Stimulated activated naive CD8-positive, alpha-beta T cell treated with anti-CD3 and anti-CD28 coated beads, Interleukin-15, amount 100 ng/mL, for 72 hours (primary cell): ENCODE measurements at places on chromosomes 3 and 15.

DNA sequence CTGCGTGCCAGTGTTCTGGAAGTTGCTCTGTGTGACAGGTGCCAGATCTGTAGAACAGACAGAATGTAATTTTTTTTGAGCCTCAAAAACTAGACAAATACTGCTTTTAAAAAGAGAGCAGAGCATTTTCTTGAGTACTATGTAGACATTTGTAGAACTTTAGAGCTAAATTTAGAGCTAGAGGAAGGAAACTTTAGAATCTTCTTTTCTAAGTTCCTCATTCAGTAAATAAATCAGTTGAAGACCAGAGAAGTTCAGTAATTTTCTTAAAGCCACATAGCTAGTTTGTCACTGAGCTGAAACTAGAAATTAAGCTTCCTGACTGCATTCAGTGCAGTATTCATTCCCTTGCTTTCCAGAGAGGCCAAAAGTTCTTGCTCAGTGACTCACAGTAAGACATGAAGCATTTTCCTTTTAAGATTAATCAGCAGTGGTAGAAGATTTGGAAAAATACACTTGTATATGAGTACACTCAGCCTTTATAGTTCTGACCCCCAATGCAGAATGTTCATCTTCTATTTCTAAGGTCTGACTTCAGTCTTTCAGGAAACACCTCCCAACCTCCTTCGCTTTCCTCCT lies 83.6 kb upstream of the TSEN2 start:
- DNase-seq: no peak

DNA sequence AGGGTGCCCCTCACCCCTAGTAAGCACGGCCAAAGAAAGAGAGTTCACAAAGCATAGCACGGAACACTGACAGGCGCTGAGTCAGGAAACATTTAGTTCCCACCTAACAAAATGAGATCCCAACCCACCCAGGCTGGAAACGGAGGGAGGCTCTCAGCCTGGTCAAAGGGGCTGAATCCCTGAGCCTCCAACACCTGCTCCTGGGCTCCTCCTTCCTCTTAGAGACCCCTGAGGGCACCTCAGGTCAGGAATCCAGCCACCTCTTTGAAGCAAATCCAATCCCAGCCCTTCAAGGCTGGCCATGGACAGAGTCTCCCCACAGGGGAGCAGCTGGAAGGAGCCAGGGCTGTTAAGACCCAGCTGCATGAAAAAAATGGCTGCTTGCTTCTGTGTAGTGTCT lies 154.4 kb upstream of the HES1 start:
- DNase-seq: no peak

DNA sequence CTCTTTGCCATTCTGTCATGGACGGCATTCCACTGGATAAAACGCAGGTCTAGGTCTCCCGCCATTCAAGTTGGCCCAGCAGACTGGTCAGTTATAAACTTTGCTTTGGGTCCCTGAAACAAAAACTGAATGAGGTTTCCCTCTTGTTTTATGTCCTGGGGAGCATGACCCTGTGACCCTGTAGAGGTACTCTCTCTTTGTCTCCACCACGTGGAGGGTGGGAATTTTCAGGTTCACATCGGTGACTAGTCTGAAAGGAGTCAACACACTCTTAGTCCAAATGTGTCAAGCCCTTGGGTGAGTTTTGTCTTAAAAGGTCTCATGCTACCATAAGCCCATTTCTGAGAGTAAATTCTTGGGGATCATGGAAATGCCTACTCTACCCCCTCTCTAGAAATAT lies 139.9 kb downstream of the PLCH1 start:
- DNase-seq: no peak

- DNase-seq: no peak
Measured at GRCh38 chr15:94626949-94627348, 395.6 kb downstream of the MCTP2 start.

- DNase-seq: no peak
Measured at GRCh38 chr15:31304751-31305365, 21.8 kb upstream of the KLF13 start.

DNA sequence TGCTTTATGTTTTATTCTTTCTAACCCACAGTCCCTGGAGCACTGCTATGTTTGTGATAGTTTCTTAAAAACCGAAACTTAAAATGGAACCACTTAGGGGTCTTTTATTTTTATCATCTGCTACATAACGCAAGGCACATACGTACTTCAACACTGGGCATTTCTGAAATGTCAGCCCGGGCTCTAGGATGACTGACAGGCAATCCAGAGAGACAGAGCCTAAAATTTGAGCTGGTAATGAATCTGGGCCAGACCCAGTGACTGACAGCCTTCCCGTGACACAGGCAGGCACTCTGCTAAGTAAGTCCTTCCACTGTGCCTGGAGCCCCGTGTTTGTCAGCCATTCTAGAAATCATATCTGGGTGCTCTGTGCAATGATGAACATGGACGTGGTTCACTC lies 84.6 kb downstream of the RYR3 start:
- no peak for DNase-seq

DNA sequence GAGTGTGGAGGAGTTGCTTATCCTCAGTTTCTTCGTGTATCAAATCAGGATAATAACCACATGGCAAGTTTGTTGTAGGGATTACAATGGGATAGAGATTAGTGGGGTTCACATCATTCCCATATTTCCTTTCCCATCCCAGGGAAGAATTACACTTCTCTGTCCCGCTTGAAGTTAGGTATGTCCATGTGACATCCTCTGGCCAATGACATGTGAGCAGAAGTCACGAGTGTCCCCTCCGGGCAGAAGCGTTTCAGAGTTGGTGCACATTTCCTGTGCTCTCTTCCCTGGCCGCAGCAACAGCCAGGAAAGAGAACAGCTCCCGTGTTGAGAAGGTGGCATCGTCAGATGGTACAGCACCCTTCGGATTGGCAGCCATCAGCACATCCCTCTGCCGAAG lies 36.7 kb upstream of the HES1 start:
- DNase-seq: no peak

DNA sequence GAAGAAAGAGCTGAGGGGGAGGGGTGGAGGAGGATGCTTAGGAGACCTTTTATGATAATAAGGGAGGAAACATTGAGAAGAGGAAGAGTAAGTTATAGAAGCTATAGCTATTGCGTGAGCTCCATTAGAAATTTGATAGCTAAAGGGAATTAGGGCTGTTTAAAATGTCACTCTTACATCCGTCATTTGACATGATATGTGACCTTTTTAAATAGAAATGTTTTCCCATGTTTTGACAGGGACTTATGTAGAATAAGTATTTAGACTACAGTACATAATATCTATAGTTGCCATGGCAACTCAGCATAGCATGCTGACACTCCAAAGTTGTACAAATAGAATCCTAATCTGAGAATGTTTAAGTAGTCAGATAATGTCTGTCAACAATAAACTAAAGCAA lies 19.2 kb downstream of the RAD51 start:
- DNase-seq: no peak

DNA sequence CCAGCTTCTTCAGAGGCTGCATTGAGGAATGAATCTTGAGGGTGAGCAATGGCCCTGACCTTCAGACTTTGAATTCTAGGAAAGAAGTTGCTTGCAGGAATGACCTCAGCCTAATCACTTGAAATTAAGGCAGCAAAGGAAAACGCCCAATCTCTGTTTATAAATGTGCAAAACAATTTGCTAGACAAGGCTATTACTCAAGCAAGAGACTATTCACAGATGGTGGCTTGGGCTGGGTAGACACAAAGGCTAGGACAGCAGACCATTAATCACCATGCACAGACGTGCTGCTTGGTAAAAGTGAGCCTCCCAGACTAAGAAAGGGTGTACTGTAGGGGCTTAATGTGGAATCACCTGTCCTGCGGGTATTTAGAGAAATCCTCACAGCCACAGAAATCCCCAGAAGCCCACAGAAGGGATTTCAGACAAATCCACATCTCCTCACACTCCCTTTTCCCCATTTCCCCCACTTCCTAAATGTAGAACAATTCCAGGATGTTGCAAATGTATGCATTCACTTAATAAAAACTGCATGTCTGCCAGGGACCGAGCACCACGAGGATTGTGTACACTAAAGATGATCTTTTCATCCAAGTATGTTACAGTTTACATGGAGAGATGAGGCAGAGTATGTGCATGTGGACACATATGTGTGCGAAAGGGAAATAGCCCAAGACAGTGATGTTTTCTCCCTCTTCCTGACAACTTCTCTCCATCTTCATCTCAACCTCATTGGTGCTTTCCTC lies 259.5 kb downstream of the THSD4 start:
- no peak for DNase-seq

- DNase-seq: no peak
Measured at GRCh38 chr3:40387895-40388254, 891 bp downstream of the ENTPD3 start.

- DNase-seq: no peak
Measured at GRCh38 chr3:111924283-111924682, 54.5 kb upstream of the ABHD10 start.

GRCh38 chr3:174822320-174822719 lies 36.8 kb upstream of the NAALADL2 start:
- no peak for DNase-seq

DNA sequence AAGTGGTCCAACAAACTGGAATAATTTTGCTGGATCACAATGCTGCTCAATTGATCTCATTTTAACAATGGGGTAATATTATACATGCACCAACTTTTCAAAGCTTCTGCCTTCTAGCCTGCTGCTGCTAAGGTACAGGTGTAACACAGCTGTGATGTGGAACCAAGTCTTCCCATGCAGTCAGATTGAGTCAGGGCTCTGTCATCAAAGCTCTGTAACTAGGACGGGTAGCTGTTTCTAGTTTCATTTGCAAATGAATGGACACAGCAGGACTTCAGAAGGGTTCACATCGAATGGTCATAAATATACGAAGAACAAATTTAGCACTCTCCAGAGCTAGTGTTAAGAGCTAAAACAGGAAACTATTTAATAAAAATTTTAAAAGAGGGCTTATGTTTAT lies 189.2 kb downstream of the USP13 start:
- no peak for DNase-seq

- no peak for DNase-seq
Measured at GRCh38 chr3:64977308-64978100, 289.7 kb upstream of the ADAMTS9 start.

DNA sequence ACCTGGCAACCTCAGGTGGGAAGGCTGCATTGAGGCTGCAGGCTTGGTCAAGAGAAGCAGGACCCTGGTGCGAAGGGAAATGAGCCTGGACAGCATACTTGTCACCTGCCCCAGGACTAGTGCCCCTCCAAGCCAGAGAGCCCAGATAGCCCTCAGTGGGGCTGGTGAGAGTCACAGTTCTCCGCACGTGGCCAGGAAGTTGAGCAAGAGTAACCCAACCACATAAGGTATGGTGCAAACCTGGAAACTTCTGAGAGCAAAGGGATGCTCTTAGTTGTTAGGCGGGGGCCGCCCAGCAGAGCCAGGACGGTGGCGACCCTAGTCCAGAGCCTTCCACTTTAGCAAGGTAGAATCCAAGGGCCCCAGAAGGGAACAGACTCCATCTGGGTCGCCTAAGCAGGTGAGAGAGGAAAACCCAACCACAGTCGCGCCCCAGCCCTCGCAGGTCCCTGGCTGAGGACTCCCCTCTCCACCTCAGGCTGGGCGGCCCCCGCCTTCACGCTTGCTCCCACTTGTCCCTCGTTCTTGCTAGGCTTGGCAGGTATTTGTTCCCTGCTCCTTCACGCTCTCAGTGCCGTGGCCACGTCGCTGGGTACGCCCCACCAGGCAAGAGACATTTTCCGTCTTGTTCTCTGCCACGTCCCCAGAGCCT lies 1.1 kb upstream of the VPS18 start:
- DNase-seq: no peak

DNA sequence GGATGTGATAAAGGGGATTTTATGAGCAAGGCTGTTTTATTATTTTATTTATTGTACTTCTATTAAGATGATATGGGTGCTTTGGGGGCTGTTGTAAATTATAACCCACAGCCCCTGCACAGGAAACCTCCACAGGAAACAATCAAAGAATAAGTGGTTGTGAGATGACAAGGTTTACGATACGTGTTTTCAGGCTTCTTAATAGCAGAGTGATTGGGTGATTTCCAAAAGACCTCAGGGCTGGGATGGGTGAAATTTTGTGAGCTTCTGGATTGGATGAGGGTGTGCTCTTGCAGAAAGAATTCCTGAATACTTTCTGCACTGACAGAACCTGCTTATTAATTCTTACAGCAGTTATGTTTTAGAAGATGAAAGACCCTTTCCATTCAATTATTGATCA lies 21.4 kb downstream of the CHL1 start:
- no peak for DNase-seq

- no peak for DNase-seq
Measured at GRCh38 chr3:172343117-172343516, 105.1 kb downstream of the GHSR start.

- DNase-seq: peak; percentile 88
Measured at GRCh38 chr15:60592371-60593169, 113.6 kb upstream of the ICE2 start.

GRCh38 chr15:101126618-101127505 lies 125.0 kb downstream of the CHSY1 start:
- peak; percentile 54 for DNase-seq

DNA sequence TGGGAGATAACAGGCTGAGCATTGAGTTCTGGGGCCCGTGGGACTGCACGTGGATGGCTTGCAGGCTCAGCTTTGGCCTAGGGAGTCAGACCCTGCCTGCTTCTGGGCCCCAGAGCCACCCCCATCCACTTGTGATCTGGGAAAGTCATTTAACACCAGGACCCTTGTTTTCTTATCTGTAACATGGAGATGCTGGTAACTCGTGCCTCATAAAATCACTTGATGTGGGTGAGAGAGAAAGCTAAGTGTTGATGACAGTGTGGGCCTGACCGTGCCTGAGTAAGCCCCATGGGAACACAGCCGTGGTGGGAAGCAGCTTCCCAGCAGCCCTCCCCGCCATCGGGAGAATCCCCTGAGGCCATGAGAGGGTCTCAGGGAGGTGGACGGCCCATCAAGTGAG lies 378.1 kb downstream of the GABRB3 start:
- DNase-seq: no peak

DNA sequence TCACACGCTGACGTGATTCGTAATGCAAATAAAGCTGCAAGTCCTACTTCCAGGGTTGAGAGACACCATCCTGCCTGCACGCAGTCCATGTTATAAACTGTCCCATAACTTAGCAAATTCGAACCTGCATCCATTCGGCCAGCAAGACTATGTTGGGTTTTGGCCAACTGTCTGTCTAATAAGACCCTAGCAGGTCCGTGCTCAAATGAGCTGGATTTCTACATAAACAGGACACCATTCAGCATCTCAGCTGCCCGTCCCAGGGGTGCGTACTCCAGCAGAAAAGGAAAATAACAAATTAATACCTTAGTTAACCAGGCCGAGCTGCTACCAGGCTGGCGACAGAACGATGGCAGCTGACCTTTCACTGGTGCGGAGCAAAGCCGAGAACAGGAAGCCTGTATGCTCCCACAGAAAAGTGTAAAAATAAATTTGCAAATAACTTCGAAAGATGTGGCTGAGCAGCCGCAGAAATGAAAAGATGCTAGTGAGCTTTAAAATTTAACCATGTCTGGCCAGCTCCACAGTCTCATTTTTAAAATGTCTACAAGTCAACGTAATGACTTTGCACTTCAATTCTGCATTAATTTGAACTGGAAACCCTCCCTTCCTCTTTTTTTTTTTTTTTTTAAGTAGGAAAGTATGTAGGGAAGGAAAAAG lies 97.1 kb upstream of the SNRPA1 start:
- DNase-seq: no peak
